Astrocyte (in vitro differentiated cells and primary cell): ENCODE measurements at places on chromosomes 7 and 10. TPM values are rescaled to one million over a fixed set of nuclear protein-coding genes. Genes with fewer than 3 reads are reported as not detected.
A peak's percentile ranks its signal among the peaks of the same experiment; 100 is the strongest.

The NIPSNAP2 gene
- 33.2 and 37.4 TPM in 2 replicates for total RNA-seq

The MACROH2A2 gene
- total RNA-seq = 25.5 and 25.6 TPM in 2 replicates

The AS3MT gene
- total RNA-seq = 0.34 and 0.64 TPM in 2 replicates

The CCDC172 gene
- not detected in 2 replicates for total RNA-seq

The GNG11 gene
- total RNA-seq = 7.7 and 8.8 TPM in 2 replicates

The SERPINE1 gene
- 1,303 and 1,496 TPM in 2 replicates for total RNA-seq

The TMEM225B gene
- total RNA-seq = 0.23 and 0.43 TPM in 2 replicates

The AKR1D1 gene
- not detected in 2 replicates for total RNA-seq

The NUTM2E gene
- total RNA-seq = 0.50 TPM in 1 of 2 replicates, not detected in the other

The LARP4B gene
- total RNA-seq = 97.3 and 101 TPM in 2 replicates

The TAS2R5 gene
- total RNA-seq = 1.3 and 1.5 TPM in 2 replicates

The OR9A2 gene
- not detected in 2 replicates for total RNA-seq

The IL15RA gene
- 2.9 and 3.1 TPM in 2 replicates for total RNA-seq

The ENO4 gene
- total RNA-seq = 0.52 and 1.4 TPM in 2 replicates

GRCh38 chr10:92405419-92405924 is 114.5 kb downstream of the MARCHF5 start:
- no peak for DNase-seq

GRCh38 chr10:116694243-116694926 is 48.0 kb downstream of the HSPA12A start:
- DNase-seq = no peak

GRCh38 chr10:19888061-19888660 is 71.9 kb downstream of the PLXDC2 start:
- DNase-seq = no peak

GRCh38 chr7:6228361-6229229 is 43.8 kb downstream of the CYTH3 start:
- no peak for DNase-seq

DNA sequence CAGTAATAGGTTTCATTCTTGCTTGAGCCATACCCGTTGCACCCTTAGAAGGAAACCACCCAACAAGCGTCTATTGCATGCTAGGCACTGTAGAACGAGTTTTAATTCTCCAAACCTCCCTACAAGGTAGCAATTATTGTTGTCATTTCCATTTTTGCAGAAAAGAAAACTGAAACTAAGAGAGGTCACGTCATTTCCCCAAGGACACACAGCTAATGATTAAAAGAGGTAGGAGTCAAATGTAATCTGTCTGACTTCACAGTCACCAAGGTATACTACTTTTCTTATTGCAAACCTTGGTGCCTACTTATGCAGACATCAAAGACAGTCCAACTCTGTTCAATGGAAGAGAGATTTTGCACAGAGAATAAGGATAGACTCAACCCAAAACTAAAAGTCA is 49.1 kb upstream of the C1QL3 start:
- no peak for DNase-seq

DNA sequence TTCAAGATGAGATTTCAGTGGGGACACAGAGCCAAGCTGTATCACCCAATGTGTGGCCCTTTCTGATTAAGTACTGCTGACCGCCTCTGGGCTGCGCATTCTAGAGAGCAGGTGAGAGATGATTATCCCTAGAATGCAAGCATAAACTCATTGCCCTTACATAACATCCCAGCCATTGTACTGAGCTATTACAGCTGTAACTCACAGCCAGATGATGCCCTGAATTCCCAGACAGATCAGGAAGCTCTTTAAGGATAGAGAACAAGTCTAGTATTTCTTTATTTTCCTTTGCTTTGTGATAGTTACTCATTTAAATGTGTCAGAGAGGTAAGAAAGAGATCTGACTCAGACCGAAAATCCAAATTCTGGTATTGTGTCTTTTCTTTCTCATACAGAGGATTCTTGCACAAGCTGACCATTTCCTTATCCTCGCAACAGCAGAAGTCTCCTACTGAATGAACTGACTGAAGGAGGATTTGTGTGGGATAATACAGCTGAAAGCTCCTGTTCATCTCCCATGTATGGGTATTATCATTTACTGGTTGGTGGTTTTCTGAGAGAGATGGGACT is 58.4 kb downstream of the ZNF22 start:
- DNase-seq = no peak

GRCh38 chr7:115496006-115496405 is 534.6 kb downstream of the TFEC start:
- no peak for DNase-seq

- DNase-seq = peak; percentile 5
Observed at GRCh38 chr10:74418285-74418872, 267.4 kb downstream of the ADK start.

GRCh38 chr7:41592794-41593193 is 110.1 kb downstream of the INHBA start:
- DNase-seq = no peak

DNA sequence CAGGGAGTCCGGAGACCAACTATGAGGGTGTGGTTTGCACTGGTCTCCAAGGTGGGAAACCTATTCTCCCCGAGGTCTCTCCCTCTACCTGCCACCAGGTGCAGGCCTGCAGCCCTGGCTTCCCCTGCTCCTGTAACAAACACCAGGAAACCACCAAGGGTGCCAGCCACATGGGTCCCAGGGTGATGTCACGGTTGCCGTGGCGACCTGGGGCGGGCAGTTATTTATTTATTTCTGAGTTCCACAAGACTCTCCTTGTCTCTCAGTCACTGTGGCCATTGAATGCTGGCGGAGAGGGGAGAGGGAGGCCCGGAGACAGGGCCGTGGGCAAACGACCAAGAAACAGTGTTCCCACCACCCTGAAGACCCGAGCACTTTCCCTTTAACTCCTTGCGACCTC is 27.0 kb downstream of the MMD2 start:
- no peak for DNase-seq

- DNase-seq = no peak
Observed at GRCh38 chr7:154960063-154960790, 42.7 kb downstream of the PAXIP1 start.

- no peak for DNase-seq
Observed at GRCh38 chr10:5581670-5582566, 57.2 kb downstream of the CALML3 start.

GRCh38 chr10:11515596-11516430 is 95.6 kb downstream of the USP6NL start:
- peak; percentile 21 for DNase-seq

DNA sequence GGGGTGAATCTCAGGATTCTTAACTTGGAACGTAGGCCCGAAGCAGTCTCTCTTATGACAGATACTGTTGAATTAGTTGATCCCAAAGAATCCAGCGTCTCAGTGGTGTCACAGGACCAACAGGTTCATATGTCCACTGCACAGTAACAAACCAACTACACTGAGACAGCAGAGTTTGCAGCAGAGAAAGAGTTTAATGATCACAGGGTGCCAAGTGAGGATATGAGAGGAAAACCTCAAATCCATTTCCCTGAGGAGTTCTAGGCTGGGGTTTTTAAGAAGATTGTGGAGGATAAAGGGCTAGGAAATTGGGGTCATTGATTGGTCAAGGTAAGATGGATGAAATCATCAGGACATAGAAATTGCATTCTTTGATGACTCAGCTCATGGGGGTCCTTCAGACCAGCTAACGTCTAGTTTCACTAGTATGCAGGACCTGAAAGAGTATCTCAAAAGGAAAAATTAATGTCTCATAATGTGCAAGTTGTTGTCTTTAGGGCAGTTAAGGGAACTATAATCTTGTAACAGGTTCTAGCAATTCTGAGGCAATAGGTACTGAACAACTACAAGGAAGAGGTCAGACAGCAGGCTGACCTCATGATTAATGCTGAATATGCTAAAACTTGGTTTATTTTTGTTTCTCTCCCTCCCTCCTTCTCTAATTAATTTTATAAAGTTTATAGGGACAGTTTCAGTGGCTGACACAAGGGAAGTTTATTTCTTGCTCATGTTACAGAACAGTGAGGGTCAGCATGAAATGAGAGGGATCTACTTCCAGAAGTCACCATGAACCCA is 310.9 kb upstream of the NEBL start:
- no peak for DNase-seq

GRCh38 chr7:2717293-2718261 is 29.6 kb downstream of the AMZ1 start:
- no peak for DNase-seq

- no peak for DNase-seq
Observed at GRCh38 chr10:69049566-69049961, 38.3 kb upstream of the SRGN start.

DNA sequence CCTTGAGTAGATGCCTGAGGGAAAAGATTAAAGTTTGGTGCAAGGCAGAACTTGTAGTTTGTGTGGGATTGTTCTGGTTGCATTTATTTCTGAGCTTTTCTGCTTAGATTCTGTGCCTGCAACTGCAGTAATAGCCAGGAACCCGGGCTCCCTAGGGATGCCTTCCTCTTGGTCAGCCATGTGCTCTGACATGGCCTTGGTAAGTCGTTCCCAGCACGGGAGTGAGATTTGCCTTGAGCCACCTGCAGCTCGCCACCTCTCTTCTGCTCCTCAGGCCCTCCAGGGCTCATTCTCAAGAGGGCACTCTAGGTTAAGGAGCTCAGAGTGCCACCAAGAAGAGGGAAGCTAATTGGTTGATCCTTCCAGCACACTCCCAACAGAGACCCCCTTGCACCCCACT is 350.6 kb upstream of the MKI67 start:
- DNase-seq = no peak

GRCh38 chr7:13466874-13467547 is 522.5 kb downstream of the ETV1 start:
- DNase-seq = no peak

- DNase-seq = no peak
Observed at GRCh38 chr7:143243614-143244013, 19.6 kb upstream of the GSTK1 start.

DNA sequence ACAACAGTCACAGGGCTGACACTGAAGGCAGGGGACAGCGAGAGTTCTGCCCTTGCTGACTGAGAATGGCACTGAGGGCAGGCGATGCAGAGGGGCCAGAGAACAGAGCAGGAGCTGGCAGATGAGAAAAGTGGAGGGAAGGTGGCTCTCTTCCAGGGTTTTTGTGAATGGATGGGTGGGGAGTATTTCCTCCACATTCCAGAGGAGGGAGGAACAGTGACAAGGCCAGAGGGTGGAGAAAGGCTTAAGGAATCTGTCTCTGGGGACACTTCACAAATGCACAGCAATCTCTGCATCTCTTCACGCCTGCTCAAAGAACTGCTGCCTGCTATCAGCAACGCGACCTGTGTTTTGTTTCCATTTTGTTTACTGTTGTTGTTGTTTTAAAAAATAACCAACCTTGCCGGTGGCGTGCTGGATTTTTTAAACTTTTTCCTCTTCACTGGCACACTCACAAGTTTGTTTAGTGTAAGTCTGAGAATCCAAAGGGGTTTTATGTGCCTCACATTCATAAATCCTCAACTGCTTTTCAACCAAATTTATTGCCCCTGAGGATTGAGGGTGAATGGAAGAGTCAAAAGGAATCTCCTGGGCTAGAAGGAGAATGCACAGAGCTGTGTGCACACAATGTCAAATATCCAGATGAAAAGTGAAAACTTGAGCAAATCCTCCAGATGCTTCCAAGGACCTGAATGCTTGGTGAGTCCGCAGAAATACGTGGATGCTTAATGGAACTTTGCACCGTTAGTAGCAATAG is 129.3 kb downstream of the GLI3 start:
- peak; percentile 18 for DNase-seq

DNA sequence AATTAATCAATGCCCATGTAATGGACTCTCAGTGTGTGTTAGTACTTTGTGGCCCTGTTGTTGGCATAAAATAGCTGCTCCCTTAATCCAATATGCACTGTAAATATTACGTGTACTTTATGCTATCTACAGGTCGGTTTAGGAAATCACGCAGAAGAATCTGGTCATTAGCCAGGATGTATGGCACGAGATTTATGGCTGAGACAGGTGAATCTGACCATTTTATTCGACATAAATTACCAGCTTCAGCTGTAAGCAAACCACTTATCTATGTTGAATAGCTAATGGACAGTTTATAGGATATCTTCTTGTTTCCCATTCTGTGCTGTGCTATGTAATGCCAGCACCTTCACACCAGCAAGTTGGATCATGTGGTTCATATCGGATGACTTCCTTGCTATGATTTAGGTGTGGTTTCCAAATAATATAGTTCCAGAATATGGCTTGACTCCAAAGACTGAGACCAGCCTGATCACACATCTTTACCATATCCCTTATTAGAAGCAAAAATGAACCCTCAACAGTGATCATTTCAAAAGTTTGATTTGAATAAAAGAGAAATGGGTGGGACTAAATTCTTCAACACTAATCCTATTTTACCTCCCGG is 301.4 kb downstream of the AHR start:
- DNase-seq = no peak

DNA sequence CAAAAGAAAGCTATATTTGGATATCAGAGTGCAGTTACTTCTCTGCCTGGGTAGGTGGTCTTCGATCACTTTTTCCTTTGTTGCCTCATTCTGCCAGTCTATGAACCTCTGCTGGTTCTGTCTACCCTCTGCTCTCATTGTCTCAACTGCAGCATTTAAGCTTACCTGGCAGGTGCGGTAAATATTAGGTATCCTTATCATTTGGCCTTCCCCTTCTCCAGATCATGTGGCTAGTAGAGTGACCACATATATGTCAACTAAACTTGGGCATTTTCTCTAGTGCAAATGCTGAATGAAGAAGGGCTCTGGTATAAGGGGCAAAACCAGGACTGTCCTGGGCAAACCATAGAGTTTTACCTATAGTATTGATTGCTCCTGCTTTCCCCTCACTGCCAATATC is 180.8 kb downstream of the MDFIC start:
- no peak for DNase-seq

- DNase-seq = no peak
Observed at GRCh38 chr7:14739841-14740185, 162.7 kb downstream of the DGKB start.

DNA sequence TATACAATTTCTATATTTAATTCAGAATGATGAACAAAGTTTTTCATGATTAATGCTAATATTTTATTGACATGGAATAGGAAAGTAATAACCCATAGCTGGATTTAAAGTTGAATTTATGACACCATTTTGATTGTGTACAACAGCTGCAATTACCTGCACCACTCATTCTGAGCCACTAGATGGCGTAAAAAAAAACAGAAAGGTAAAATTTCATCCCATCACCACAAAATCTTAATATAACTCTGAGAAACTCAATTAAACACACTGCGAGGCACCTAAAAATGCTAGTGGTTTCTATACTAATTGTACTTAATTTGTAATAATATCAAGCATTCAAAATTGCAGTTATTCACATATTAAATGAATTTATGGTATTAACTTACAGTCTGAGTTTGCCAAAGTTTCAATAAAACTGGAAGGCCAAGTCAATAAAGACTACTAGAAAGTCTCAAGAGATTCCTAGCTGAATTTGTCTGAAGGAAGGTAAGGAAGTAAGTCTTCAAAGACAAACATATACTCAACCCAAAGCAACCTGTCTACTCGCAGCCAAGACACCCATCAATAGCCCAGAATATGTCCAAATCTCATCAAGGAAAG is 182.5 kb downstream of the SKAP2 start:
- no peak for DNase-seq

GRCh38 chr7:2974093-2974819 is 69.4 kb downstream of the CARD11 start:
- no peak for DNase-seq

DNA sequence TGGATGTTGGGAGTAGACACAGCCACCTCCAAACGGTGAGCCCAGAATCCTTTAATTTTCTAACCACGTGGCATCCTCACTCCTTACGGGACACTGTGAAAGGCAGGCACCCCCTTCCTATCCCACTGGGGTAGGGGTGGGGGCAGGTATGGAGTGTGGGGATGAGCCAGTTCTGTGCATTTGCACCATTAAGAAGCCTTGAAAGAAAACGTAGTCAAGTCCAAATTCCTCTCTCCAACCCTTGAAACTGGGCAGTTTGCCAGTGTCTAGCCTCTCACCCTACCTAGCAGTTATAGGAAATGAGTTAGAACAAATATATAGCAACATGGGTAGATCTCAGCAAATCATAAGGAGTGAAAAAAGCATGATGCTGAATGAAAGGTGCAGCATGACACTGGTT is 92.4 kb upstream of the LEP start:
- no peak for DNase-seq
